MCF 10A (cell line): ENCODE measurements at places on chromosomes 2 and 18. TPM values are rescaled to one million over a fixed set of nuclear protein-coding genes. Genes with fewer than 3 reads are reported as not detected.

DNA sequence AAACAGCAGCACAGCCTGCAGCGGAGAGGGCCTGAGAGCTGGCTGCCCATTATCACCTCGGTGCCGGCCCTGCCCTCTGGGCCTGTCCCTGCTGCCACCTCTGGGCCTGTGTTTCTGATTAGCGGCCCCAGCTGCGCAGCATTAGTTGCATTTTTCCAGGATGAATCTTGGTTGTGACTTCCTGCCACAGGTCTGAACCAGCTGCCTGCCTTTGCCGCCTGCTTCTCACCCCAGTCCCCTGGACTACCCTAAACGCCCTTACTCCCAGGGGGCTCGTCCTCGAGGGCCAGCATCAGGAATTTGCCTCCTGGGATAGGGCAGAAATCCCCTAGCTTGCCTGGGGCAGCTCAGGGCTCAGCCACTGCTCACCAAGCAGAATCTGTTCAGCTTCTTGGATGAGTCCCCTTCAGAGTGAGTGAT, 342.8 kb downstream of the DYSF start:
- H3K27ac ChIP-seq: no peak overlapping the region
- no peak for DNase-seq
- H3K27me3 ChIP-seq: no peaks in the 10 kb centered on the region
- no peak overlapping the region for H3K4me3 ChIP-seq
- no peaks in the 10 kb centered on the region for H3K36me3 ChIP-seq

DNA sequence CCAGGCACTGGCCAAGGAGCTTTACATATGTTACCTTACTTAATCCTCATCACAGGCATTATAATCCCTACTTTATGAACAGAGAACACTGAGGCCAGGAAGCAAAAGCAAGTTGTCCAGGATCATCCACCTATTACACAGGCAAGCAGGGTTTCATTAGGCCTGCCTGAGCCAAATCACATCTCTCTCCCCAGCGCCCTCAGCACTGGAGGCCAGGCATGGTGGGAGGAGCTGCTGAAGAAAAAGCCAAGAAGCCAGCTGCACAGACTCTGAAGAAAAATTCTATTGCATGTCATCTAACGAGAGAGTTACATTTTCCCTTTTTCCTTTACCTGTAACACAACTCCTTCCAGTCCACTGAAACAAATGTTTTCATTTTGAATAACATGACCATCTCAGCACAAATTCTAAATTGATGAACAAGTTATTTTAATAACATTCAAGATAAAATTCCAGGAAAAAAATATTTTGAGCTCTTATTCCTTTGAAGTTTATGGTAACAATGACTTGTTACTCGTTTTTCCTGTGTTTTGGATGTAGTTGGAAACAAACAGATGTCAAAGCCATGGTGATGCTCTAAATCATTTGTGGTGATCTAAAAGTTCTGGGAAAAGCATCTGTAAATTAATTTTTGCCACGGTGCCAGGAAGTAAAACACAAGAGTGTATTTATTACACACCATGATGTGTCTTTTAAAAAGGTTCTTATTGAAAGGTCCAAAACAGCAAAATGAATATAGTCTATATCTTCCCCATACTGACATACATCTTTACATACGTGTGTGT, 139.0 kb upstream of the ITGB6 start:
- H3K36me3 ChIP-seq: peaks cover 6% of the 10 kb centered on the region
- H3K27ac ChIP-seq: no peak overlapping the region
- peaks cover 12% of the 10 kb centered on the region for H3K4me1 ChIP-seq
- no peaks in the 10 kb centered on the region for H3K27me3 ChIP-seq
- H3K4me3 ChIP-seq: no peak overlapping the region

DNA sequence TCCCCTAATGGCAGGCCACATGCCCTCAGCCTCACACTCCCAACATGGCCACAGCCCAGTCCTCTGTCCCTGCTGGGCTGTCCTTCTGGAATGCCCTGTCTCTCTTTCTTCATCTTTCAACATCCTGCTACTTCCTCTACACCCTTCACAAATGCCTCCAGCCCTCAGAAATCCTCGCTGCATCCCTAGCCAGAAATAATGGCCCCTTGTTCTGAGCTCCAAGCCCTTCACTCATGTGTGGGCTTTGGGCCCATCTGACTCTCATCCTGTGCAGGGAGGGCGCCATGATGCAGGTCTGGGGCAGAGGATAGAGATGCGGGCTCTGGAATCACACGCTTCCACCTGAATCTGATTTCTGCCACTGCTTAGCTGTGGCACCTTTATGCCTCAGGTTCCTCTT, 181.9 kb downstream of the TNS1 start:
- H3K36me3 ChIP-seq: no peaks in the 10 kb centered on the region
- H3K27ac ChIP-seq: no peak overlapping the region
- no peak overlapping the region for H3K4me3 ChIP-seq
- no peaks in the 10 kb centered on the region for H3K27me3 ChIP-seq
- H3K4me1 ChIP-seq: peaks cover 9% of the 10 kb centered on the region
- no peak for DNase-seq

GRCh38 chr2:47041891-47042684, 113.0 kb downstream of the STPG4 start:
- peaks cover 37% of the 10 kb centered on the region for H3K4me1 ChIP-seq
- no peaks in the 10 kb centered on the region for H3K27me3 ChIP-seq

DNA sequence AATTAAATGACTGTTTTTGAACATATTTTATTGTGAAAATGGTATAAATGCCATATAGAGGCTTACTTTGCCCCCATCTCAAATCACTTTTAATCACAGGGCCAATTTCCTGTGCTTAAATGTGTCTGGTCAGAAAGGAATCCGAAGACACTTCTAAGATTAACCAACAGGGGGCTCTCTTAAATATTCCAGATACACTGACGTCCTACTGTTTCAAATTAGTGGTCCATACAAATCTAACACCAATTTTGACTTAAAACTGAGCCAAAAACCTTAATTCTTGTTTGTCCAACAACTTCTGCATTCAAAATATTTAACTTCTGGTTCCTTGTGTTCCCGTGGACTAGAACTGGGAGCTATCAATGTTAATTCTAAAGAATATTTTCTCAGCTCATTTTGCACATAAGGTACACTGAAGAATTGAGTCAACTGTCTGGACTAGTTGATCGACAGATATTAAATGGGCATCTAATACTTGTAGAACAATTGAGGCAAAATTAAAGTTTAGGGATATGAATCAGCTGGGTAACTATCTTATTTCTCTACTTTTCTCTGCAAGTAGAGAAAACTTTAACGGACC, 557.5 kb downstream of the ARHGAP15 start:
- no peak overlapping the region for H3K4me3 ChIP-seq
- no peaks in the 10 kb centered on the region for H3K4me1 ChIP-seq
- no peaks in the 10 kb centered on the region for H3K36me3 ChIP-seq
- H3K27ac ChIP-seq: no peak overlapping the region

- H3K27ac ChIP-seq: no peak overlapping the region
- H3K27me3 ChIP-seq: no peaks in the 10 kb centered on the region
- no peaks in the 10 kb centered on the region for H3K36me3 ChIP-seq
Observed at GRCh38 chr18:45408218-45408617, 207.1 kb upstream of the SLC14A2 start.

DNA sequence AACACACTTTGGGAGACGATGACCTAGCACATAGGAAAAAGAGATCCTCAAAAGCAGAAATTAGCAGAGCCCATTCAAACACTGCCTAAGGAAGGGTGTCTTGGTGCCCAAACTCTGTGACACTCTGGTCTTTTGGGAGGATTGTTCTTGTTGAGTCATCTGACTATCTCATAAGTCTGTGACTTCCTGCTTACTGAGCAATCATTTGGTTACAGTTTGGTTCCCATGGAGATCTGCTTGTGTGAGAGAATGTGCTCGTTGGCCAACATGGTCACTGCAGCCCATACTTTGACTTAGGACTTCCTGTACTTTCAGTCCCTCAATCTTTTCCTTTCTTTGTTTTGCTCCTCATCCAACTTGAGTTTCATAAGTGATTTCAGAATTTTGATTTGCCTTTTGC, 602.9 kb downstream of the NYAP2 start:
- no peaks in the 10 kb centered on the region for H3K36me3 ChIP-seq
- H3K4me1 ChIP-seq: no peaks in the 10 kb centered on the region
- H3K27me3 ChIP-seq: no peaks in the 10 kb centered on the region
- peak; percentile 47 for DNase-seq
- H3K4me3 ChIP-seq: no peak overlapping the region
- no peak overlapping the region for H3K27ac ChIP-seq

GRCh38 chr18:36328916-36329315, 31.4 kb downstream of the FHOD3 start:
- DNase-seq: no peak
- no peak overlapping the region for H3K27ac ChIP-seq
- H3K27me3 ChIP-seq: no peaks in the 10 kb centered on the region
- H3K36me3 ChIP-seq: peaks cover 3% of the 10 kb centered on the region
- no peak overlapping the region for H3K4me3 ChIP-seq

GRCh38 chr2:71783215-71783614, 329.9 kb downstream of the DYSF start:
- H3K27me3 ChIP-seq: peaks cover 26% of the 10 kb centered on the region
- peaks cover 19% of the 10 kb centered on the region for H3K4me1 ChIP-seq
- no peaks in the 10 kb centered on the region for H3K36me3 ChIP-seq

- peaks cover 6% of the 10 kb centered on the region for H3K36me3 ChIP-seq
- no peak for DNase-seq
- no peak overlapping the region for H3K27ac ChIP-seq
- no peaks in the 10 kb centered on the region for H3K27me3 ChIP-seq
- H3K4me1 ChIP-seq: peaks cover 32% of the 10 kb centered on the region
Observed at GRCh38 chr2:84878896-84879583, 1.8 kb downstream of the TRABD2A start.

DNA sequence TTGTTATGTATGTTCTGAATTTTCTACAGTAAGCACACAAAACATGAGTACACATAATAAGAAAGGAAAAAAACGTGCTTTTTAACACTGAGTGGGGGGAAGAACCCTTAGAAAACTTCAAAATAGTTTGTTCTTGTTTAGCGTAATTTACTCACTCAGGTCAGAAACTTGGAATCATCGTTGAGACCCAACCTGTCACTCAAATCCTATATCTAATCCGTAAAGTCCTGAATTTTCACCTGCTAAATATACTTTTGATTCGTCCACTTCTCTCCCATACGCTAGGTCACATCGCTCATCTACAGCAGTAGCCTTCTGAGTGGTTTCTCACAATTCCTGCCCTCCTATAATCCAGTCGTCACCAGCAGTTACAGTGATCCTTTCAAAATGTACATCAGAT, 767 bp downstream of the TPRKB start:
- peak overlapping the region; percentile 86 for H3K4me3 ChIP-seq
- peaks cover 48% of the 10 kb centered on the region for H3K36me3 ChIP-seq
- H3K4me1 ChIP-seq: peaks cover 11% of the 10 kb centered on the region
- DNase-seq: no peak

DNA sequence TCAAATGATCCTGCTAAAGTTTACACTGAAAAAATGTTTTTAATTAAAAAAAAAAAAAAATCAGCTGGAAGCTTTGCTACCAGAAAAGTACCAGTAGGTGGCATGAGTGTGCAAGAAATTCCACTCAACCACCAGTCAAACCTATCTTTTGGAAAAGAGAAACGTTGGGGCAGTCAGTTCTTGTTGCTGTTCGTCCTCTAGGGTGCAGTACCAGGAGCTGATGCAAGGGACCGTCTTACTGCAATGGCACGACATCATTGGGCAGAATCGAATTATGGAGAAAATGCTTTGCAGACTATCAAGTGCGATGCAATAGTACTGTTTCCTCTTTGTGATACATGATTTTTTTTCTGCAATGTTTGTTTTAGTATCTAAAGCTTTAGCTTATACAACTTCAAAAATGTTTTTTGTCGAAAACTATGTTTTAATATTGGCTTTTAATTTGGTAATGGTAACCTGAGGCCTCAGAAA, 18.3 kb downstream of the YPEL5 start:
- peaks cover 31% of the 10 kb centered on the region for H3K4me1 ChIP-seq
- H3K27ac ChIP-seq: no peak overlapping the region

The HRH4 gene
- 0.10 and 0.16 TPM in 2 replicates for total RNA-seq

The PIEZO2 gene
- total RNA-seq: 0.49 and 0.93 TPM in 2 replicates

The DIPK1C gene
- total RNA-seq: not detected in 2 replicates

The CTDP1 gene
- total RNA-seq: 20.3 and 25.1 TPM in 2 replicates

The TRABD2A gene
- total RNA-seq: 17.3 and 20.0 TPM in 2 replicates

The MATN3 gene
- 0.83 and 0.98 TPM in 2 replicates for total RNA-seq
